ENCODE measurements at places on chromosomes 1 and 21.
A peak's percentile ranks its signal among the peaks of the same experiment; 100 is the strongest.

DNA sequence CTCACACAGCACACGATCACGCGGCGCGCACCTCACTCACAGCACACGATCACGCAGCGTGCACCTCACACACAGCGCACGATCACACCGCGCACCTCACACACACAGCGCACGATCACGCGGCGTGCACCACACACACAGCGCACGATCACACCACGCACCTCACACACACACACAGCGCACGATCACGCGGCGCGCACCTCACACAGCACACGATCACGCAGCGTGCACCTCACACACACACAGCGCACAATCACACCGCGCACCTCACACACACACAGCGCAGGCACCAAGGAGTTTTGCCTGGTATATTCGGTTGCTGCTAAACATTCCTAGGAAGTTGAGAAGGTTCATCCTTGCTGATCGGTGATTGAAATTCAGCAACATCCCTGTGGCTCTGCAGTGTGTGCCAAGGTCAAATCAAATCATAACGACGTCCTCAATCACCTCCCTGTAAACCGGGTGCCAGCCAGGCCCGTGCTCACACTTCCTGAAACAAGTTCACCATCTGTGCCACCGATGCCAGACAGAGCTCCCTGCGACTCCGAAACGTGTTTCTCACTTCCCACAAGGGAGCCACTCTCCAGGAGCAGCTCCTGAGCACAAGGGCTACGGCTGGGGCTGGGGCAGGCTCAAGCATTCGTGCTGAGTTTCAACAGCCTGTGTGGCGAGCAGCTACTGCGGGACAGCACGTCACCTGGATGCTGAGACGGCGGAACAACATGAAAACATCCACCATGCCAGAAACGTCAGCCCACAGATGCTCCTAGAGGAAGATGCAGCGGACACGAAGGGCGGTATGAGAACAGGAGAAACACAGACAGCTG lies 30.2 kb downstream of the WDR4 start:
- no peak for DNase-seq

- DNase-seq, result no peak
Observed at GRCh38 chr1:92480813-92481598, 5.7 kb downstream of the GFI1 start.

DNA sequence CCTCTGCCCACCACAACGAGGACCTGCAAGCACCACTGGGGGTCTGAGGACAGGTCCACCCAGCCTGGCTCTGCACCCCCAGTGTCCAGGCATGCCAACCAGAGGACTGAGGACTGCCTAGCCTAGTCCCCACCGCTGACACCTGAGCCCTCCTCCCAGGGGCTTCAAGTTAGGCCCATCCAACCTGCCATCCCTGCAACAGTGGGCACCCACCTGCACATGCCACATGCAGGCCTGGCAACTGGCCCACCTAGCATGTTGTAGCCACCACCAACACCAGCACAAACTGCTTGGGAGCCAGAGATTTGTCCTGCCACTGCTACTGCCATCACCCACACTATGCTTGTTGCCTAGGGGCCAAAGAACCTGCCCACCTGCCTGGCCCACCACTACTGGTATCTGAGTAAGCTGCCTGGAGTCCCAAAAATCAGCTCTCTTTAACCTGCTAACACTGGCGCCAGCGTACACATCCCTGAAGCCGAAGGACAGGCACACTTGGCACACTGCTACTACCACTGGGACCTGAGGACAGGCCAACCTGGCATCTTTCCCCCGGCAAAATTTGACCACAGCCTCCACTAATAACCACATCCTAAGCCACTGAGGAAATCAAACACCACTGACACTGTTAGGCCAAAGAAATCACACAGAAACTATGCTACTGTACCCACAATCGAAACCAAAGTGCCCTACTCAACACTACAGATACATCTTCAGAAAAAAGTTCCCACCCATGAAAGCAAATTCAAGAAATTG lies 61.5 kb downstream of the PSMG1 start:
- DNase-seq, result no peak

GRCh38 chr1:83500987-83501591 lies 497.8 kb downstream of the TTLL7 start:
- DNase-seq, result no peak

- DNase-seq, result no peak
Observed at GRCh38 chr1:208256091-208256490, 11.9 kb upstream of the PLXNA2 start.

- no peak for DNase-seq
Observed at GRCh38 chr1:70745199-70745598, 302.4 kb downstream of the PTGER3 start.

DNA sequence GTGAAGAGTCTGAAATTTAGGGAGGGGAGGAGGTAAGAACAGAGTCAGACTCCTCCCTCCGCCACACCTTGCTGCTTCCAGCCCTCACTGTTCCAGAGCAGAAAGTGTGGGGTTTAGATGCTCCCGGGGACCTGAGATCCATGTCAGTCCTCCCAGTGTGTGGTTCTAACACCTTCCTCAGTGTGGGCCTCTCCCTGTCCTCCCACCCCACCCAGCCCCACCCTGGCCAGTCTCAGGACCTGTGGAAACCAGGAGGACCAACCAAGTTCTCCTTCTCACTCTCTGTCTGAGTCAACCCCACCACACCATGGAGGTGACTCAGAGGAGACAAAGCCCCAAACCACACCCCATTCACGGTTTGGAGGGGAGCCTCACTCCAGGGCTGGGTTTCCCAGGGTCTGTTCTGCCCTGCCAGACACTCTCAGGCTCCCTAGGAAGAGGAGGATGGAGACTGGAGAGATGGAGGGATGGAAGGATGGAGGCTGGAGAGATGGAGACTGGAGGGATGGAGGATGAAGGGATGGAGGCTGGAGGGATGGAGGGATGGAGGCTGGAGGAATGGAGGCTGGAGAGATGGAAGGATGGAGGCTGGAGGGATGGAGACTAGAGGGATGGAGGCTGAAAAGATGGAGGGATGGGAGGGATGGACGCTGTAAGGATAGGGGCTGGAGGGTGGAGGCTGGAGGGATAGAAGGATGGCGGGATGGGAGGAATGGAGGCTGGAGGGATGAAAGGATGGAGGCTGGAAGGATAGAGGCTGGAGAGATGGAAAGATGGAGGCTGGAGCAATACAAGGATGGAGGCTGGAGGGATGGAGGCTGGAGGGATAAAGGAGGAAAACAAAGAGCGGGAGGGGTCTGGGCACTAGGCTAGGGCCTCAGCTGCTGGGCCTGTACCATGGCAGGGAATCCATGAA lies 100.9 kb upstream of the RUNX3 start:
- peak; percentile 79 for DNase-seq

DNA sequence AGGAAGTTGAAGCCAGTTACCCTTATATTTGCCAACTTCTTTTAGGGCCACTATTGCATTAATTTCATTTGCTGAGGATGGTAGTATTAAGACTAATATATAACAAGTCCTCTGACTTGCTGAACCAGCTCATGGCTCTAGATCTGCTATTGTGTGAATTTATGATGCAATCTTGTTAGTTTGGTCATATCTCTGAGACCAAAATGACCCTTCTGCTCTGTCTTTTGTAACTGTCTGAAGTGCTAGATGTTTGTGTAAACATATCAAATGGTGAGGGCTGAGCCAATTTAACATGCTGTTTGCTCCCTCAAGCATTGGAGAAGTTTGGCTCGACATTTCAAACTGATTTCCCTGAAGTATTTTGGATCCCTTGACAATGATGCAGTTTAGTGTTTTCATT lies 106.9 kb upstream of the PTGFR start:
- DNase-seq, result no peak

GRCh38 chr1:16151196-16151994 lies 4.5 kb downstream of the EPHA2 start:
- no peak for DNase-seq

GRCh38 chr1:5896706-5897660 lies 95.2 kb downstream of the NPHP4 start:
- DNase-seq, result no peak

DNA sequence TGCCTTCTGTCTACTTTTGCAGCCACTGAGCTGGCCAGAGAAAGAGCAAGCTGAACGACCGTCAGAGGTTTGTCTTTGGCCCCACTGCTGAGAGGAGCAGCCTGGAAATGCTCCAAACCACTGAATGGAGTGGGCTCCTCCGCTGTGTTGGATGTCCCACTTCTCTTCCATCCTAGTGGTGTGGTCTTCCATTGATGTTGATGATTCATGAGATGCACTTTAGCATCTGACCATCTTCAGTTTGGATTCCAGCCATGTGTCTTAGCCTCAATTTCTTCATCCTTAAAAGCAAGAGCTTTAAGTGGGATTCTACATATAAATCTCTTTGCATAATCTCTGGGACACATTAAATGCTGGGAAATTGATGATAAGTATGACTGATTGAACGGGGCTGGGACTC lies 276.9 kb downstream of the SIPA1L2 start:
- DNase-seq, result no peak
